MCF 10A (cell line): ENCODE measurements at places on chromosomes 11 and 22. TPM values are rescaled to one million over a fixed set of nuclear protein-coding genes. Genes with fewer than 3 reads are reported as not detected.

DNA sequence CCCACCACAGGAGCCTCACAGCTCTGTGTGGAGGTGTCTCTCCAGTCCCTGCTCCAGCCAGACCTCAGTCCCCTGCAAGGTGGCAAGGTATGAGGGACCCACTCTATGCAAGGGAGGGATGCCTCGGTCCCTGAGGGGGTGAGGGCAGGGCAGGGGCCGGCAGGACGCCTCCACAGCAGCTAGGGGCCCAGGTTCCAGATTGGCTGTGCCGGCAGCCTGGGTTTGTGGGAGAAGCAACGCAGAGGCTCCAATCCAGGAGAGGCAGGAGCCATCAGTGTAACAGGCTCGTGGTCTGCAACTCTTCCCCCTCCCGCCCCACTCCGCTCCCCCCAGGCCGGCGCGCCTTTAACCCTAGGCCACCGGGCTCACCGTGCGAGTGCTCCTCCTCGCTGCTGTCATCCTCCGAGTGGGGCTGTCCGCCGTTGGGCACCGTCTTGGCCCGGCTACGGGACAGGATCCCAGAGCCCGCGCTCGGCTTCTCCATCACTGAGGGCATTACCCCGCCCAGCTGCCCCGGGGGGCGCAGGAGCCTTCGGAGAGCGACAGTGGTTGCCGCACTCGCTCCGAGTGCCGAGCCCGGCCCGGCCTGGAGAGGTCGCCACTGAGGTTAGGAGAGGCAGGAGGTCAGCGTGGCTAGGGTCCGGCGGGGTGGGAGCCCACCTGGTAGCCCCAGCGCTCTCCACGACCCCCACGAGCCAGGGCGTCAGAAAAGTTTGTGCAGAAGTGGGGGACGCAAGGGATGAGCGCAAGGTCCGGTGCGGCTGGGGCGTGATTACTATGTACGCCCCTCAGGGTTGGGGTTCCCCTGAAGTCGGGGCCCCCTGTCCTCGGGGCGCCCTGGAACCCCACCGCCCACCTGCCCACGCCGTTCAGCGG, 765 bp downstream of the RCOR2 start:
- H3K4me3 ChIP-seq = peak overlapping the region; percentile 70
- no peaks in the 10 kb centered on the region for H3K27me3 ChIP-seq
- H3K4me1 ChIP-seq = peaks cover 6% of the 10 kb centered on the region
- no peak for DNase-seq
- H3K27ac ChIP-seq = no peak overlapping the region

GRCh38 chr11:103842795-103843194, 193.6 kb upstream of the DDI1 start:
- DNase-seq = no peak
- H3K27ac ChIP-seq = no peak overlapping the region
- no peaks in the 10 kb centered on the region for H3K27me3 ChIP-seq
- H3K4me3 ChIP-seq = no peak overlapping the region
- H3K36me3 ChIP-seq = no peaks in the 10 kb centered on the region
- no peaks in the 10 kb centered on the region for H3K4me1 ChIP-seq

DNA sequence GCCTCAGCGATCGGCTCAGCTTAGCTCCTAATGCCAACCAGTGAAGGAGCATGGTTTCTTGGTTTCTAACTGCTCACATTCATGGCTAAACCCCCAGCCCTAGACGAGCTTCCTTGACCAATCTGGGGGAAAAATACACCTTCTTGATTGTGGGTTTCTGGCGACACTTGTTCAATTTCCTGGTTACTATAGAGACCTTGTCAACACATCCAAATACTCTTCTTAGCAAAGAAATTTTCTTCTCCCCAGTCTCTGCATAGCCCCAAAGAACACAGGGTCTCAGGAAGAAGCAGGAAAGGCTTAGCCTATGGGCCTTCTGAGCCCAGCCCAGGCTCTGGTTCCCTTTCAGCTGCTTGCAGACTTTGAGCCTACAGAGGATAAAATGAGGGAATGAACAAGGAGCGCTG, 88.5 kb upstream of the SYT13 start:
- H3K27ac ChIP-seq = no peak overlapping the region
- no peak for DNase-seq
- peaks cover 20% of the 10 kb centered on the region for H3K27me3 ChIP-seq
- no peaks in the 10 kb centered on the region for H3K4me1 ChIP-seq
- H3K4me3 ChIP-seq = no peak overlapping the region

GRCh38 chr11:8183111-8183510, 14.3 kb upstream of the RIC3 start:
- no peaks in the 10 kb centered on the region for H3K4me1 ChIP-seq
- H3K4me3 ChIP-seq = no peak overlapping the region
- no peak overlapping the region for H3K27ac ChIP-seq
- H3K36me3 ChIP-seq = no peaks in the 10 kb centered on the region
- H3K27me3 ChIP-seq = peaks cover 55% of the 10 kb centered on the region
- DNase-seq = no peak

- no peak overlapping the region for H3K4me3 ChIP-seq
- no peak for DNase-seq
- no peak overlapping the region for H3K27ac ChIP-seq
- H3K4me1 ChIP-seq = no peaks in the 10 kb centered on the region
- H3K27me3 ChIP-seq = peaks cover 25% of the 10 kb centered on the region
- H3K36me3 ChIP-seq = no peaks in the 10 kb centered on the region
Measured at GRCh38 chr11:10692531-10693115, 932 bp downstream of the IRAG1 start.

GRCh38 chr22:44667829-44668189, 34.2 kb upstream of the PRR5 start:
- no peaks in the 10 kb centered on the region for H3K4me1 ChIP-seq
- H3K4me3 ChIP-seq = peak overlapping the region; percentile 24
- peaks cover 5% of the 10 kb centered on the region for H3K36me3 ChIP-seq
- no peak overlapping the region for H3K27ac ChIP-seq
- no peak for DNase-seq

- no peaks in the 10 kb centered on the region for H3K36me3 ChIP-seq
- no peaks in the 10 kb centered on the region for H3K4me1 ChIP-seq
- peak; percentile 37 for DNase-seq
- no peak overlapping the region for H3K27ac ChIP-seq
Measured at GRCh38 chr11:113514856-113515255, 39.7 kb upstream of the DRD2 start.

Gene CLNS1A
- 110 and 135 TPM in 2 replicates for total RNA-seq

GRCh38 chr11:71998061-71998460, 648 bp upstream of the IL18BP start:
- H3K4me3 ChIP-seq = no peak overlapping the region
- H3K4me1 ChIP-seq = peaks cover 5% of the 10 kb centered on the region
- H3K27ac ChIP-seq = no peak overlapping the region

DNA sequence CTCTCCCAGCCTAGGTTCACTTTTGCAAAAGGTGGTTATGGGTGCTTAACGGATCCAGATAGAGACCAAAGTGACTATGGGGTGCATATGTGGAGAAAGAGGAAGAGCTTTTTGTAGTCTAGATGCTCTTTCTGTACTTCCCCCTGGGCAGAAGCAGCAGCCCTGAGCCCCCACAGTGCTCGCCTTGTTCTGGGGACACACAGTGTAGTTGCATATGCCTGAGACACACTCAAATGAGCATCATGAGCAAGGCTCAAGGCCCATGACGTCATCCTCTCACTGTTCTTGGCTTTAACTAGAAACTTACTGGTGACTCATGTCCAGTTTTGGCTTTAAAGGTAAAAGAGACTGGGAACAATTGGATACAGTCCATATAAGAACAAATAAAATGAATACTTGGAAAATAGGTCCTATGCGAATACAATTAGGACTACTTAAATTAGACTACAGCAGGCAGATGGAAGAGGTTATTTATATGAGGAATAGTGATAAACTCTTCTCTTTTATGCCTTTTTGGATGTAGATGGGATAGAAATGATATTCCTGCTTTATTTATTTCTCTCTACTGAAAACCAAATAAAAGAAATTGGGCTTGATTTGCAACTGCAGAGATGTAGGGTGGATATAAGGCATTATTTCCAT, 20.1 kb upstream of the PEX26 start:
- peak; percentile 99 for DNase-seq
- H3K4me1 ChIP-seq = peaks cover 31% of the 10 kb centered on the region
- peak overlapping the region; percentile 5 for H3K27ac ChIP-seq
- H3K36me3 ChIP-seq = no peaks in the 10 kb centered on the region

GRCh38 chr11:65672180-65672860, 9.6 kb upstream of the RELA start:
- H3K27ac ChIP-seq = no peak overlapping the region
- no peak for DNase-seq
- no peak overlapping the region for H3K4me3 ChIP-seq

Gene DAGLA
- 1.0 and 1.5 TPM in 2 replicates for total RNA-seq

- H3K4me3 ChIP-seq = no peak overlapping the region
- H3K36me3 ChIP-seq = no peaks in the 10 kb centered on the region
- H3K4me1 ChIP-seq = peaks cover 10% of the 10 kb centered on the region
- no peaks in the 10 kb centered on the region for H3K27me3 ChIP-seq
- peak overlapping the region; percentile 7 for H3K27ac ChIP-seq
Measured at GRCh38 chr11:61058583-61059259, 43.6 kb upstream of the CD5 start.

GRCh38 chr11:14967581-14968243, 4.4 kb downstream of the CALCA start:
- no peaks in the 10 kb centered on the region for H3K4me1 ChIP-seq
- no peak overlapping the region for H3K27ac ChIP-seq
- no peaks in the 10 kb centered on the region for H3K36me3 ChIP-seq

Gene PARVG
- total RNA-seq = 0.23 TPM in 1 of 2 replicates, not detected in the other

GRCh38 chr11:94516725-94517124, 4.5 kb downstream of the C11orf97 start:
- no peak overlapping the region for H3K27ac ChIP-seq
- H3K4me3 ChIP-seq = no peak overlapping the region
- peaks cover 2% of the 10 kb centered on the region for H3K36me3 ChIP-seq
- peaks cover 21% of the 10 kb centered on the region for H3K4me1 ChIP-seq
- DNase-seq = no peak
- no peaks in the 10 kb centered on the region for H3K27me3 ChIP-seq

DNA sequence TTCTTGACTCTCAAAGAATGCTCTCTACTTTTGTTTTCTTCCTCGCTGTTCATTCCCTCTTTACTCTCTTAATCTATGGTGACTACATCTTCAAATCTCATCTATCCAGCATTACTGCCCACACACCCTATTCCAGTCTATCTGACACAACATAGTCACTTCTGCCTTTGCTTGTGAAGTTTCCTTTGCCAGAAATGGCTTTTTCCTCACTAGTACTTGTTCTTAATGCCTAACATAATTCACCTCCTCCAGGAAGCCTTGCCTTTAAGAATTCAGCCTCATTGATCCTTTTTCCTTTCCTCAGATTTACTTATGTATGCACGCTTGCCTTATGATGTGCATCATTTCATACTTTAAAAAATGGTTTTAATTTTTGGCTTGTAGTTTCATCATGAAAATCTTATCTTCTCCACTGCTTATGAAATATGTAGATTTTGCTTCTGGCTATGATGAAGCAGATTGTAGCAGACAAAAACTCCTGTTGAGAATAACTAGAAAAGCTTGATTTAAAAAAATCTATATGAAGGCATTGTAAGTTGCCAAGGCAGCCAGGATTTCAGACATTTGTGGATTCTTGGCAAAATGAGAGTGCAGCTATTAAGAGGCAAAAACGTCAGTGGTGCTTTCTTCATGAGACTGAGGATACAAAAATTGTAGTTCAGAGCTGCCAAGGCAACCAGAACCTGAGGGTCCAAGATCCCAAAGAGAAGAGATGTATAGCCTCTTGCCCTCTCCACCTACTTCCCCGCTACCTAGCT, 31.8 kb downstream of the RNF169 start:
- no peaks in the 10 kb centered on the region for H3K27me3 ChIP-seq
- H3K4me3 ChIP-seq = no peak overlapping the region
- peaks cover 10% of the 10 kb centered on the region for H3K4me1 ChIP-seq
- no peak for DNase-seq

- DNase-seq = no peak
- peaks cover 11% of the 10 kb centered on the region for H3K4me1 ChIP-seq
- H3K27ac ChIP-seq = no peak overlapping the region
- no peaks in the 10 kb centered on the region for H3K36me3 ChIP-seq
- H3K27me3 ChIP-seq = peaks cover 32% of the 10 kb centered on the region
- H3K4me3 ChIP-seq = no peak overlapping the region
Measured at GRCh38 chr11:121352251-121352891, 59.8 kb downstream of the SC5D start.

DNA sequence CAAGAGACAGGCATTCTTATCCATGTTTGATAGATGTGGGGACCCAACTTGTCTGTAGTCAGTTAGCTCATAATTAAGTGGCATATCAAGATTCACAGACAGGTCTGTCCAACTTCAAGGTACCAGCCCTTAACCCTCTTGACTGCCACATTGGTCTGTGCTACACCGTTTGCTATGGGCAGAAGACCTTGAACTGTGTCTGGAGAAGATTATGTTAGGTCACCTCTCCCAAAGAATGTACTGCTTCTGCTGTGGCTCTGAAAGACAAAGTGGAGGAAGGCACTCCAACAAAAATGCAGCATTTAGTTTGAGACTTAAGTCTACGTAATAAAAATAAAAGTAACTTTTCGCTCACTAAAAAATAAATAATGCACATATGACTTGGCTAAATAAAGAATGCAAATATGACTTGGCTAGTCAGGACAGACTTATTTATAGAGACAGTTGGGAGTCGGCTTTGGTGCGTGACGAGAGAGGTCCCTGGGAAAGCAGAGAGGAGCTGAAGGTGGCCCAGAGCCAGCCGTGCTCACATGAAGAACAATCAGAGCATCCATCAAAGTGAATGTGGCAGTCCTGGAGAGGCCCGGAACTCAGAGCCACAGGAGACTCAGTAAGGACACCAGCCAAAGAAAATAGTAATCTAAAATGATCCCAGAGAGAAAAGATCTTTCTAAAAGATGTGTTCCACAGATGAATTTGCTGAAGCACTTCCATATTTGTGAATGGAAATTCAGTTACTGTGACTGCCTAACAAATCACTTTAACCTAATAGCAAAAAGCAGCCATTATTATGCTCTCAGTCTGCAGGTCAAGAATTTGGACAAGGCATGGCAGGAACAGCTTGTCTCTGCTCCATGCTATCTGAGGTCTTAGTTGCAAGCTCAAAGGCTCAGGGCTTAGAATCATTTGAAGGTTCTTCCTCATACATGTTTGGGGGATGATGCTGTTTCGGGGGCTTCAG, 35.0 kb downstream of the CWC15 start:
- no peaks in the 10 kb centered on the region for H3K27me3 ChIP-seq
- no peak overlapping the region for H3K4me3 ChIP-seq
- peaks cover 4% of the 10 kb centered on the region for H3K4me1 ChIP-seq
- peak; percentile 30 for DNase-seq
- no peak overlapping the region for H3K27ac ChIP-seq
